Dorsolateral prefrontal cortex (tissue), 122 donors: ENCODE measurements at places on chromosomes 1 and 21. TPM values are rescaled to one million over a fixed set of nuclear protein-coding genes. Genes with fewer than 3 reads are reported as not detected.

Gene TAS1R3
- 0.35 TPM for total RNA-seq

Gene ZNF648
- 0.62 TPM for total RNA-seq

GRCh38 chr1:98903726-98904125 is 100.9 kb downstream of the PLPPR5 start:
- no peak for DNase-seq

DNA sequence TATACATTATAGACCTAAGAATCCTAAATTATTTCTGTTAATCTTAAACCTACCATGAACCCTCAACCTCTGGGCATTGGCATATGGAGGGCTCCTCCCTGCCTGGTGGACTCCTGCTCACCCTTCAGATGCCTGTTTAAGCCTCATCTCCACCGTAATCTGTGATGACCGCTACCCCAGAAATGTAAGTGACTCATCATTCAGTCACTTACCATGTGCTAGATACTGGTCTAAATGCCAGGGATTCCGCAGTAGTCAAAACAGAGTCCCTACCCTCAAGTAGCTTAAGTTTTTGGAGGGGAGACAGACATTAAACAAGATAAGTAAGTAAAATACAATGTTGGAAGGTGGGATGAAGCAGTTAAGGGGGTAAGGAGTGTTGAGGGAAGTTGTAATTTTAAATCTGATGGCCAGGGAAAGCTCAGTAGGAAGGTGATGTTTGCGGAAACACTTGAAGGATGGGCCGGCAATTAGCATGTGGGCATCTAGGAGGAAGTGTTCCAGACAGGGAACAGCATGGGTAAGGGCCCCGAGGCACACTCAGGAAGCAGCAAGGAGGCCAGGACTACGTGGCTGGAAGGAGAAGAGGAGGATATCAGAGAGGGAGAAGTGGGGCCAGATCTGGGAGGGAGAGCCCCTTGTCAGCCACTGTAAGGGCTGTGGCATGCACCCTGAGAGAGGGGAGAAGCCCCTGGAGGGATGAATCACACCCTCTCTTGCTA is 141.7 kb upstream of the HOOK1 start:
- no peak for DNase-seq

- DNase-seq = no peak
Measured at GRCh38 chr1:171167785-171168184, 17.3 kb upstream of the FMO2 start.

DNA sequence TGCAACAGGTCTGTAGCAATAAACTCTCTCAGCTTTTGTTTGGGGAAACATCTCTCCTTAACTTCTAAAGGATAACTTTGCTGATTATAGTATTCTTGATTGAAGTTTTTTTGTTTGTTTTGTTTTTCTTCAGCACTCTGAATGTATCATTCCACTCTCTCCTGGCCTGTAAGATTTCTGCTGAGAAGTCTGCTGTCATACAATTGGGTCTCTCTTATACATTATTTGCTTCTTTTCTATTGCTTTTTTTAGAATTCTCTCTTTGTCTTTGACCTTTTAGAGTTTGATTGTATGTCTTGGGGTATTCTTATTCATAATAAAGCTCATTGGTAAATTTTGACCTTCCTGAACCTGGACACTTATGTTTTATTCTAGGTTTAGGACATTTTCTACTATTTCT is 386.3 kb downstream of the MRPL39 start:
- no peak for DNase-seq

GRCh38 chr1:39632682-39633417 is 6.6 kb downstream of the HEYL start:
- no peak for DNase-seq
